ENCODE measurements at places on chromosomes 12 and 14. TPM values are rescaled to one million over a fixed set of nuclear protein-coding genes. Genes with fewer than 3 reads are reported as not detected.

The KRT7 gene
- total RNA-seq = 67.6 TPM

The MYL2 gene
- total RNA-seq = not detected

The EMP1 gene
- 92.3 TPM for total RNA-seq

The PEBP1 gene
- 203 TPM for total RNA-seq

The MYO1H gene
- not detected for total RNA-seq

All from mesangial cell (primary cell).